ENCODE measurements at places on chromosomes 11 and 22.

DNA sequence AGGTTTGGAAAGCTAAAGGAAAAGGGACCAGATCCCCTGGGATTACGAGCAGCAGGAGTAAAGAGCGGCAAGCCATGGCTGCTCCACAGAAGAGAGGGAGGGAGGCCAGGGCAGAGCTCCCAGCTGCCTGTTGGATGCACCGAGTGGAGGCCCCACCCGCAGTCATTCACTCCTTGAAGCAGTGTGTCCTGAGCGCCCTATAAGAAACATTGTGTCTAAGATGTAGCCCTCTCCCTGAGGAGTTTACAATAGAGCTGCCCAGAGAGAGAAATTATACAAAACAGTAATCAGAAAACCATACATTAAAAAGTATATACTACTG lies 54.7 kb upstream of the CSNK2A3 start:
- DNase-seq = no peak

GRCh38 chr11:8698379-8698851 lies 15.8 kb downstream of the RPL27A start:
- no peak for DNase-seq

- no peak for DNase-seq
These were observed 1.0 kb upstream of the BTG4 start for GRCh38 chr11:111513240-111513605.

DNA sequence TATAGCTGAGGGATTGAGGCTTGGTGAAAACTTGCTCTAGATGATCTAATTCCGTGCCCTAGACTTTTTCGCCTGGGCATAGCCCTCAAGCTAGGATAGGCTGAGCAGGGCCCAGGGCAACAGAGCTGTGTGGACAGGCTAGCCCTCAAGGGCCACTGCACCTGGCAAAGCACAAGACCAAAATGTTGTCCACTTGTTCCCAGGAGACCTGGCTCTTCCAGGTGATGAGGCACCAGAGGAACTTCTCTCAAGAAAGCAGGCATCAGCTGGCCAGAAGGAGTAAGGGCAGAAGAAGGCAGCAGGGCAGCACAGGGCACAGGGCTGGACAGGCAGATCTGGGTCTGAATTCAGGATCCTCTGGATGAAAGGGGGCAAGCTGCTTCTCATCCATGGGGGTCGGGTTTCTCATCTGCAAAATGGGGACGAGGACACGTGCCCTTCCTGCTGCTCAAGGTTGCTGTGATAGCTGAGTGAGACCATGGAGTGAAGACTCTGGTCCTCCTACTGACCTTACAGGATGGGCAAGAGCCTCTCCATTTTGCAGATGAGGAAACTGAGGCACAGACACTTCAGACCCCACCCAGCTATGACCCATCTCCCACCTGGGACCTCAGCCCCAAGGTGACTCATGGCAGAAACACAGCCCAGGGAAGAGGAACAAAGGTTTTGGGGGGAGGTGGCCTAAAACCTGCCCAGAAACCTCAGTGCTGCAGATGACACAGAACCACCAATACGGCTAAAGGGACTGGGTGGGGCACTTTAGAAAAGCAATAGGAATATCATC lies 42.2 kb upstream of the PRDM11 start:
- no peak for DNase-seq

GRCh38 chr11:46099963-46100316 lies 21.3 kb downstream of the PHF21A start:
- DNase-seq = no peak

All from left ventricle myocardium inferior (tissue), 1 donor.